ENCODE measurements at places on chromosomes 11 and 22.
A peak's percentile ranks its signal among the peaks of the same experiment; 100 is the strongest.

DNA sequence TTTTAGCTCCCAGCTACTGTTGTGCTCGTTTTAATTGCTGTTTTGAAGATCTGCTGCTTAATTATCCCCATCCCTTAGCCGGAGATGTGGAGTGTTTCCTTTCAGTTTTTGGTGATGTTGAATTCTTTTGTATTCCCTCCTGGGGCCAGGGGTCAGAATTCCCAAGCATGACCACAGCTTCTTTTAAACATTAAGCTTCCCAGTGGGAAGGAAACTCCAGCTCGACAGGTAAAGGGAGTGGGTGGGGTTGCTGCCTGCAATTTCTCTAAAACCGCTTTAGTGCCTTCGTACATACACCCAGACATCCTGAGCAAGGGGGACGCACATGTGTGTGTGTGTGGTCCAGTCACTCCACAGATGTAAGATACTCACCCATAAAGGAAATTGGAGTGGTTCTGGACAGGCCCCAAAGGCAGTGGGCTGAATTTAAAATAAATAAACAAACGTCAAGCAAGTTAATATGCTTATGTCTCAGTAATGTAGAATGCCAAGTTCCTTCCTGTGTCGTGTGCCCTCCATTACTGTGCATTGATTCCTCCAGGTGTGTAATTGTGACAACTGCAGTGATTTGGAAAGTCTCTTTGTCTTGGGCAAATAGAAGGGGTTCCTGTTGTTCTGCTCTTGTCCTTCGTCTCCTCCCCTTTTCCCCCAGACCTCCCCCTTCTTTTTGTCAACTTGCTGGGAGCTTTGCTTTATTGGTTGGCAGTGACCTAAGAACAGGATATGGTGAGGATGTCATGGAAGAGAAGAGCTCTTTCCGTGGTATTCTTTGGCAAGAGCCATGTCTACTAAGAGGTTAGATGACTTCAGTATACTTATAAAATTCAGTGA, 19.2 kb upstream of the ADSL start:
- peak; percentile 53 for DNase-seq

DNA sequence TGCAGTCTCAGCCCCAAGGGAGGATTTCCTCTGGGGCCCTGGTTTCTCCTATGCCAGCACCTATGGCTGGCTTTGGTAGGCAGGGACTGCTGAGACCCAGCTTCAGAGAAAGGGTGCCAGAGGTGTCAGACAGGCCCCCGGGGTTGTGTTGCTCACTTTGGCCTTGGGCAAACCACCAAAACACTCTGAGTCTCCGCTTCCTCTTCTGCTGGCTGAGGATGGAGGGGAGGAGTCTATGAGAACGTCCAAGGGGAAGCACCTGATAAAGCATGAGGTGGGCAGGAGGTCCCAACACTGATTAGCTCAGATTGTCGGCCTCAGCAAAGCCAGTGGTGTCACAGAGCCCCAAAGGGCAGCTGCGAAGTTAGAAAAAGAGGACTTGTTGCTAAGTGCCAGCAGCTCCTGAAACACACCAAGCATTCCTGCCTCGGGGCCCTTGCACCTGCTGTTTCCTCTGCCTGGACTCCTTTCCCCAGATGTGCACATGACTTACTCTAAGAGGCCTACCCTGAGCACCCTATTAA, 10.5 kb downstream of the SMTNL1 start:
- DNase-seq: no peak

DNA sequence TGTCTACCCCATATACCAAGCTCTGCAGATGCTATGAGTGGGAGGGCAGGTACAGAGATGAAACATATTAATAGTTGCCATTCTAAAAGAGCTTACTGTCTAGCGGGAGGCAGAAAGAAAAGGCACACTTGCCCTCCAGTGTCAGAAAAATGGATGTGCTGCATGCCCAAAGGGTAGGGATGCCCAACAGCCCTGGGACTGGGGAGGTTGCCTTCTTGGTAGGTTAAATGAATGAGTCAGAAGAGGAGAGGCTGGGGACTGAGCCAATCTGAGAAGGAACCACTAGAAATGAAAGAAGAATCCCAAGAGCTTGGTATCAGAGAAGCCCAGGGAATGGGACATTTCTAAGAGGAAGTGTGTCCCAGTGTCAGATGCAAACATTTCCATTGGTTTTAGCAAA, 1.2 kb downstream of the BIRC3 start:
- DNase-seq: peak; percentile 76

DNA sequence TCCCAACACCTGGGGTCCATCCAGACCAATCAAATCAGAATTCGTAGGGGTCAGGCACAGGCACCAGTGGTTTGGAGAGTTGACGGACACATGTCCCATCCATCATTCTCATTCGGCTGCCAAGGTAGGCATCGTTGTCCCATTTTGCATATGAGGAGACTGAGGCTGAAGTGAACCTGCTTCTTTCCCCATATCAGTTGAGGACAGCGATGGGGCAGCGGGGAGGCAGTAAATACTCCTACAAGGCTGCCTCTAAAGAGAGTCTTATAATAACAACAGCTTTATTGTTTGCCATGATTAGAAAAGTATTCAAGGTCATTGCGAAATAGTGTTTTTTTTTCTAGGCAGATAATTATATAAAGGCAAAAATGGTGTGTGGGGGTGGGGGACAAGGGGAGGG, 1.6 kb upstream of the BEST1 start:
- DNase-seq: no peak

DNA sequence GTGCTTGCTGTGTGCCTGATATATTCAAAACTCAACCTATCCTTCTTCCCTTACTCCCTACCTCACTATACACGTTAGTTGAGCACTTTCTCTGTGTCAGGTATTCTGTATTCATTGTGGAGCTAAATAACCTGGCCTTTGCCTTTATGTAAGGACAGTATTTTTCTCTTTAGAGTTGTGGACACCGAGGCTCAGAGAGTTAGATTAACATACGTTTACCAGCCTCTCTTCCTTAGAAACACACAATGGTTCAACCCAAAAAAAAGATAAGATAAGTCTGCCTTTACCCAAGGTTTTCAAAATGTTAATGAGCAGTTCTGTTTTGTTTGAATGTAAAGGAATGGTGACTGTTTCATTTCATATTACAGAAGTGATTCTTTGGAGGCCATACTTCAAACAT, 45.0 kb downstream of the CBL start:
- no peak for DNase-seq

DNA sequence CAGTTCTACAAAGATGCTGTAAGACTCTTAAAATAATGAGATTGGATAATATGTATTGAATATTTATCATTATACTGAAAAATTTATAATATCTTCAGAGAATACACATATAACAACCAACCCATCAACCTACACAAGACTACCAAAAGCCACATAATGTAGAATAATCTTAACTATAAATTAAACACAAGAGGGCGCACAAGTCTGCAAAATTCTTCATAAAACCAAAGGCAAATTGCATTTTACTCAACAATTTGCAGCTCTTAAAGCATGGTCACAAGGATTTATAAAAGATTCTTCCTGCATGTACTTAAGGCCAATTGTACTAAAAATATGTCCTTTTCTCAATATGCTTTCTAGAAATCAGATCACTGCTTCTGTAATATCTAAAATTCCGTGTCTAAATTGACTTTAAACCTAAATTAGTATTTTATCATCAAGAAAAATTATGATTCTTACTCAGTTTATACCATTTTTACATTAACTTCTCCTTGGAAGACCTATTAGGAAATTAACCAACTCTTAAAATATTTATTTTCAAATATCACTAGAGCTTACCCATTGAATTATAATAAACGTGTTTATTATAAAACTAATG, 79.0 kb downstream of the TTC28 start:
- no peak for DNase-seq

Data from activated CD8-positive, alpha-beta memory T cell treated with anti-CD3 and anti-CD28 coated beads for 24 hours (primary cell).